ENCODE measurements at places on chromosomes 16 and 17. TPM values are rescaled to one million over a fixed set of nuclear protein-coding genes. Genes with fewer than 3 reads are reported as not detected.

DNA sequence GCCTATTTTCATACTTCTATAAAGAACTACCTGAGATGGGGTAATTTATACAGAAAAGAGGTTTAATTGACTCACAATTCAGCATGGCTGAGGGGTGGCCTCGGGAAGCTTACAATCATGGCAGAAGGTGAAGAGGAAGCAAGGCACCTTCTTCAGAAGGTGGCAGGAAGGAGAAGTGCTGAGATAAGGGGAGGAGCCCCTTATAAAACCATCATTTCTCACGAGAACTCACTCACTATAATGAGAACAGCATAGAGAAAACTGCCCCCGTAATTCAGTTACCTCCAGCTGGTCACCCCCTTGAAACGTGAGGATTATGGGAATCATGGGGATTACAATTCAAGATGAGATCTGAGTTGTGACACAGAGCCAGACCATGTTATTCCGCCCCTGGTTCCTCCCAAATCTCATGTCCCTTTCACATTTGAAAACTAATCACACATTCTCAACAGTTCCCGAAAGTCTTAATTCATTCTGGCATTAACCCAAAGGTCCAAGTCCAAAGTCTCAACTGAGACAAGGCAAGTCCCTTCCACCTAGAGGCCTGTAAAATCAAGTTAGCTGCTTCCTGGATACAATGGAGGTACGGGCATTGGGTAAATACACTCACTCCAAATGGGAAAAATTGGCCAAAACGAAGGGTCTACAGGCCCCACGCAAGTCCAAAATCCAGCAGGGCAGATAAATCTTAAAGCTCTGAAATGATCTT, 237.7 kb downstream of the CDH13 start:
- DNase-seq = no peak

- DNase-seq = no peak
These were observed 139.4 kb downstream of the CCDC182 start for GRCh38 chr17:57605675-57606105.

Gene KRTAP4-11
- not detected for total RNA-seq

DNA sequence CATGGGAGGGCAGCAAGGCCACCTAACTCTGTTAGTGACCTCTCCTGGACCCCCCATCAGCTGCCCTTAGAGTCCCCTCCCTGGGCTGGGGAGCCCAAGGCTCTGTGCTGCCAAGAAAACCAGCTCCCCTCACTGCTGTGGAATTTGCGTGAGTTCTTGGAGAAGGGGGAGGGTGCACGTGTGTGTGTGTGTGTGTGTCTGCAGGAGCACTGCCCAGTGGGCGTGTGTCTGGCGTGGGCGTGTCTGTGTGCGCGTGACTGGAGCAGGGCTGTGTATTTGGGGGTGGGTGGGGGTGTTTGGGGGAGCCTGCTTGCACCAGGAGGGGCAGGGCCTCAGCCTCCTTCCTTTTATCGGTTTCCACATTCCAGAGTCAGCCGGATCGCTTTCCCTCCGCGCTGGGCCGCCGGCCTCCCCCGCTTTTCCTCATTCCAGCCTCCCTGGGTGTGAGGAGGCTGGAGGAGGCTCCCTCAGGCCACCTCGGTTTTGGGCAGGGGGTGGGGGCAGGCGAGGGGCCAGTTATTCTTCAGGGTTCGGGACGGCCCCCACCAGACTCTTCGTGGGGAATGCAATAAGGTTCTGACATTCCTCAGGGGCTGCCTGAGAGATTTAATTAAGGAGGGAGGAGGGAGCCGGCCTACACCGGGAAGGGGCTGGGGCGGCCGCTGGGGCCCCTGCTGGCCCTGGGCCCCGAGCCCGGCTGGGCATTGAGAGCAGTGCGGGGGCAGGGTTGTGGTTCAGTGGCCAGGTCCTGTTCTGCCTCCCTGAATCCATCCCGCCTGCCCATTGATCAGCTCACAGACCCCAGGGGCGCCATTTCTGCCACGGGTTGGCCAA, 2.5 kb downstream of the VASN start:
- peak; percentile 97 for DNase-seq

- no peak for DNase-seq
These were observed 205.6 kb downstream of the RPTOR start for GRCh38 chr17:80750263-80750662.

DNA sequence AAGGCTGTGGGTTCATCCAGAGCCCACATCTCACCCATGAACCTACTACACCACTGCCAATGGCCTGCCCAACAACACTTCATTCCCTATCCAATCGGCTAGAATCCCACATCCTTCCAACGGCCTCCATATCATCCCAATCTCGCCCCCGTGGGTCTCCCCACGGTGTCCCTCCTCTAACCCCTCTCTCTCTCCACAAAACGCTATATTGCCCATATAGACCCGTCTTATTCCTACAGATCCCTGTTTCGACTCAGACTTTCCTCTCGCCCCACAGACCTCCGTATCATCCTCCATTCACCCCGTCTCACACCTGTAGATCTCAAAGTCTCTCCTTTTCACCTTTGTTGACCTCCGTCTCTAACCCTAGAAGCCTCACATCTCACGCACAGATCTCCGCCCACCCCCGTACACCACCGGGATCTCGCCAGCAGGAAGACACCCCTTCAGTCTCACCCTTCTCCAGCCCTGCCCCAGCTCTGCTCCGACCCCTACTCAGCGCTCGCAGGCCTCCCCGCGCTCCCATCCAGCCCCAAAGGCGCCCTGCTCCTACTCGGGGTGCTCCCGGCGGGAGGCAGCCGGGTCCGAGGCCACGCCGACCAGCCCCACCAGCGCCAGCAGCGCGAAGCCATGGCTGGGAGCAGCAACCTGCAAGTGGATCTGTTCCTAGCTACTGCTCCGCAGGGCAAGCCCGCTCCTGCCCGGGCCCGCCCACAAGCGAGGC, at the start of gene FDXR:
FDXR (minus strand) TSS at position 682 of the 724 bp plus-strand sequence; CDS start at position 632, 50 bp downstream.
- no peak for DNase-seq

DNA sequence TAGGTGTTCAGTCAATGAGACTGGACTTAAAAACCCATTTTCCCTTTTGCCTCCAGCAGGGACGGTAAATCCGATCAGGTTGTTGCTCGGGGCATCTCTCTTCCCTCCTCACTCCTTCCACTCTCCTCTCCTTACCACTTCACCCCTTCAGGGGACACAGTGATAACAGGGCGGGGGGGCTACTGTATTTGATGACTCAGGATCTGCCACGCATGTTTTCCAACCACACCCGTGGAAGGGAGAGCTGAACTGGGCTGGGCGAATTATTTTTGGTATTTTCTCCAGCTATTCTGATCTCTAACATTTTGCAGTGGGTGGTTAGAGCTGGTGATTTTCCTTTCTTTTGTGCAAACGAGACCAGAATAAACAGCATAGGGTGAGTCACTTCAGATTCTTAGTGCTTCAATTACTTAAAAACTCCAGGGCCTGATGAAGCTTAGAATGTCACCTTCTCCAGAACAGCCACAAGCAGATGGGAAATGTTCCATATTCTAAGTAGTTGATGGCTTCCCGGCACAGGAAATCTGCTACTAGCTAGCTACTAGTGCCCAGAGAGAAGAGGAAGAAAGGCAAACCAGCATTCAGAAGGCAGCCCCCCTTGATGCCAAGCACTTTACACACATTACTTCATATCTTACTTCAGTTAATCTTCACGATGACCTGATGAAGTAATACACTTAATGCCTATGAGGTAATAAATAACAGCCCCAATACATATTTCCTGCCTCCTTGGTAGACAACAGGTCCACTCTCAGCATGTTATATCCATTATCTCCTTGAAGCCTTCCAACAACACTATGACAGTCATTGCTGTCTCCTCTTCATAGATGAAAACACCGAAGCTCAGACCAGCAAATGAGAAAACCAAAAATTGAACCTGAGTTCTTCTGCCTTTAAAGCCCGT, 74.1 kb downstream of the ASIC2 start:
- DNase-seq = no peak

DNA sequence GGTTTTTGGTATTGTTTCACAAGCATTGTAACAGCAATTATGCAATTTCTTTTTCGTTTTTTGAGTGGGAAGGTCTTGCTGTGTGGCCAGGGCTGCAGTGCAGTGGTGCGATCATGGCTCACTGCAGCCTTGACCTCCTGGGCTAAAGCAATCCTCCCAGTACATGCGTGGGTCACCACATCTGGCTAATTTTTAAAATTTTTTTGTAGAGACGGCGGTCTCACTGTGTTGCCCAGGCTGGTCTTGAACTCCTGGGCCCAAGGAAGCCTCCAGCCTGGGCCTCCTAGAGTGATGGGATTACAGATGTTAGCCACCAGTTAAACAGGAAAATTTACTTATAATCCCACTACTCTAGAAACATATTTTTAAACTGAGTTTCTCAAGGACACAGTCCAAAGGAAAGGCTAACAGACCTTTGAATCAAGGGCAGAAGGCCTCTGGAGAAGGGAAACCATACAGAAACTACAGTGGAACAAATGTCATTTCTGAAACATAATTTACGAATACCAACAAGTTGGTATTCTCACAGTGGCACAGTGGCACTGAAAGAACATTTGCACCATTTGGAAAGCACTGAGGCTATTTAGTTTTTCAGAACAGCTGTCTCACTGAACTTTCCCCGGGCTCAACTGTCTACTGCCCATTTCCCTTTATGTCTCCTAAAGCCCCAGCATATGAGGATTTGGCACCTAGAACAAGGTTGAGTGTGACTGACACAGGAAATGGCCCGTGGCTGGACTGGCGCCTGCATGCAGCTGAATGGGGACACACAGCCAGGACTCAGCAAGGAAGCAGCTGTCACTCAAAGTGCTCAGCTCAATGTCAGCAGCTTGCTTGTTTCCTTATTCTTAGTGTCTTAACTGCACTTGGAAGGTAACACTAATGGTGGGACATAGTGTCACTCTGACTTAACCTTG, 2.8 kb upstream of the PRKAR1A start:
- DNase-seq = no peak

DNA sequence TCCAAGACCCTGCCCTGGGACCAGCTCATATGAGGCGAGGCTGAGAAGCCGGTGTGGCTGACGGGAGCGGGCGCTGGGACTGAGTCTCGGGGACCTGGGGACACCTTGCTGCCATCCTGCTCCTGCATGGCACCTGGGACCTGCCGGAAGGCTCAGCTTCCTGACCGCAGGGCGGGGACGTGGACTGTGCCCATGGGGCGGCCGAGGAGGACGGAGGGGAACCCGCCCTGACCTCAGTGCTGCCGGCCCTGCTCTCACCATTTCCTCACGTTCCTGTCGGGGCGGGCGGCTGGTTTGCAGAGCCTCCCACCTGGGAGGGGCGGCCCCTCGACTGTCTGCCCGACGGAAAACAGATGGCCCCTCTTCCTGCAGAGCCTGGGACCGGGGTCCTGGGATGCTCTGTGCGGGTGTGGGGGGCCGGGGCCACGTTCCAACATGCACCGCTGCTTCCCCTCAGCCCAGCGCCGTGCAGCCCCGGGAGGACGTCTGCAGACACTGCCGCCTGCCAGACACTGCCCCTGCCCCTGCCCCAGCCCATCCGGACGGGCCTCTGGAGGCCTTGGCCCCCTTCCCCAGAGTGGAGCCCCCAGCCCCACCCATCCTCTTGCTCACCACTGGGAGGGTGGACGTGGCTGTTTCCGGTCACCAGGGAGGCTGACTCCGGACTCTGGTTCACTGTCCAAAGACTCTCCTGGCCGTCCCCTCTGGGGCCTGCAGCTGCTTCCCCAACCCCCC, 43.9 kb upstream of the SSTR5 start:
- no peak for DNase-seq
